ENCODE measurements at places on chromosomes 13 and 19.

GRCh38 chr13:44221657-44222056 is 152.0 kb upstream of the SERP2 start:
- no peak for DNase-seq

DNA sequence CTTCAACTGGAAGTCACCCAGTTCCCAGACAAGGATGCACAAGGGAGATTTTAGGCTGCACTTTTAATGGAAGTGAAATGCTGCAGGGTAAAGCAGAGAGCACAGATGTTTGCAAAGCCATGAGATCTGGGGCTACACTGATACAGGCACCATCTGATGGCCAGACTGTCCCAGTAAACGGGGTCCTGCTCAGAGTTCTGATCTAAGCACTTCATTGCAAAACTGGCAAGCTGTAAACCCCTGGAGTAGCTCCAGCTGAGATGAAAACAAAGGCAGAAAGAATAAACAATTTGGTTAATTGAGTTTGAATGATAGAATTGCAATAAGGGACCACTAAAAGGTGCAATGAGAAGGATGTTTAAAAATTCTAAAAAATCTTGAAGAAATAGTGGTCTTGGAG is 197.1 kb downstream of the OXGR1 start:
- no peak for DNase-seq

DNA sequence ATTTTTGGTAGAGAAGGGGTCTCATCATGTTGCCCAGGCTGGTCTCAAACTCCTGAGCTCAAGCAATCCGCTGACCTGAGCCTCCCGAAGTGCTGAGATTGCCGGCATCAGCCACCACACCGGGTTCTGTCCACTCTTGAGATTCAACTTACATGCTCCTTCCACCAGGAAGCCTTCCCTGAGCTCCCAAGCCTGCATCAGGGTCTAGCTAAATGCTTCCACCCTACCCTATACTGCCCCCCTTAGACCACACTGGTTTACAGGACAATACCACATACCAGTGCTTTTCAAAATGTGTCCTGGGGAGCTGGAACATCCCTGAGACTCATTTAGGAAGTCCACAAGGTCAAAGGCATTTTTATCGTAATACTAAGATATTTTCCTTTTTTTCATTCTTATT is 15.1 kb upstream of the CACNG8 start:
- DNase-seq, result peak; percentile 28

GRCh38 chr13:94758436-94758960 is 46.2 kb upstream of the SOX21 start:
- DNase-seq, result no peak

DNA sequence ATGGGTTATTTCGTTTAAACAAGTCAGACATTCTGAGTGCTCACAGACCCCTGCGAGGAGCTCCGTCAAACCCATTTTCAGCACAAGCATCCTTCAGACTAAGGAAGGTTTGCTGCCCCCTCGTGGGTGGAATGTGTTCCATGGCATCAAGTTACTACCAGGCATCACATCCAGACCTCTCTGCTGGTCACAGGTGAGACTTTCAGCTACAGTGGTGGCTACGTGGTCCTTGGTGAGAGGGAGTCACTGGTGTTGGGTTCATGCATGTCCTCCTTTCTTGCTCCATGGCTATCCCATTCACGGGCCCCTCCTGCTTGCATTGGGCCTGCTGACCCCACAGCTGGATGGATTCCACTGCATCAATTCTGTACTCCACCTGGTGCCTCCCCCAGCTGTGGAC is 9.1 kb upstream of the LILRB5 start:
- DNase-seq, result peak; percentile 86

DNA sequence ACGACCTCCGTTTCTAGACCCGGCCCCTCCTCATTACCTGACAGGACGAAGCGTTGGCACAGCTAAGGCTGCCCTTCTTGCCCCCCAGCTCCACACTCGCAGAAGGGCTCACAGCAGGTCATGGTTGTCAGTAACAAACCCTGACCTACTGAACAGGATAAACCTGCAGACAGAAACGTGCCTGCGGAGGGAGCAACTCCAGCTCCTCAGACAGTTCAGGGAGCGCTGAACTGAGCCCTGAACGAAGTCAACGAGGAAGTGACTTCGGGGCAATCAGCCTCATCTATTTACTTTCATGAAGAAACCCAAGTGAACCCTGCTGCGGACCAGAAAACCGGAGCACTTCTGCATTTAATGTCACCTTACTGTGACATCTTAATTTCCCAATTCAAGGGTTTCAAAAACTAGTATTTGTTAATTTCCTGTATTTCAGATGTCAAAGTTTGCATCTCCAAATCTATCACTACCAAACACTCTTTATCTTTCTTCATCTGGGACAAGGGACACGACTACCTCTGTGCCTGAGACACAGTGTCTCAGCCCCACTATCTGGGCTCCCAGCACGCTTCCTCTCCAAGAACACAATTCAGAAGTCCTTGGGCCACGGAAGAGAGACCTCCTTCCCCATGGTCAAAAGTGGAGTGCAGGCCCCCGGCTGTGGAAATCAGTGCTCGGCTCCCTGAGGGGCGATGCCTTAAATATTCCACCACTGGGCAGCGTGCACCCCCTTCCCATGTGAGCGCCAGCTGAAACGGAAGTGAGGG is 40.2 kb downstream of the CARS2 start:
- peak; percentile 63 for DNase-seq
